ENCODE measurements at places on chromosomes 7 and 10.

DNA sequence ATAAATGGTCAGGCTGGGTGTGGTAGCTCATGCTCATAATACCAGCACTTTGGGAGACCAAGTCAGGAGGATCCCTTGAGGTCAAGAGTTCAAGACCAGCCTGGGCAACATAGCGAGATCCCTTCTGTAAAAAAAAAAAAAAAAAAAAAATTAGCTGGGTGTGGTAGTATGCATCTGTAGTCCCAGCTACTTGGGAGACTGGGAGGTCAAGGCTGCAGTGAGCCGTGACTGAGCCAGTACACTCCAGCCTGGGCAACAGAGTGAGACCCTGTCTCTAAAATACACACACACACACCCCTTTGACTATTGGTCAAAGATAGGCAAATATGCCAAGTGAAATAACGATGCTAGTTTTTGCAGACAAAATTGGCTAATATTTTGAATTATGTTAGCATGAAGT is 80.6 kb downstream of the IGF2BP3 start:
- DNase-seq = no peak

DNA sequence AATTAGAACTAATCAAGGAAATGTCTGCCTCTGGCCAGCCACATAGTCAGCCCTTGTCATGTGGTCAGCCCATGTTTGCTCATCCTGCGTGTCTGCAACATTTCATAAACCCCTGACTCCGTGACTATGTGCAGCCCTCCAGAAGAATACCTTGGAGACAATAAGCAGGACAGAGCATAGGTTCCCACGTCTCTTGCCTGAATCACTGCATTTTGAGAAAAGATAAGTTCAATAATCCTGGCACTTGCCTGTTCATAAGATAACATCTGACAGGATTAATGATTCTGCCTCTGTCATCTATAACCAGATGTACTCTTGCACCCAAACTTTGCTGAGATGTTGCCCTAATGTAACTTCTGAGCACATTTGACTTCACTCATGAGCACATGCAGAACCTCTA is 78.4 kb downstream of the AKR1D1 start:
- no peak for DNase-seq

DNA sequence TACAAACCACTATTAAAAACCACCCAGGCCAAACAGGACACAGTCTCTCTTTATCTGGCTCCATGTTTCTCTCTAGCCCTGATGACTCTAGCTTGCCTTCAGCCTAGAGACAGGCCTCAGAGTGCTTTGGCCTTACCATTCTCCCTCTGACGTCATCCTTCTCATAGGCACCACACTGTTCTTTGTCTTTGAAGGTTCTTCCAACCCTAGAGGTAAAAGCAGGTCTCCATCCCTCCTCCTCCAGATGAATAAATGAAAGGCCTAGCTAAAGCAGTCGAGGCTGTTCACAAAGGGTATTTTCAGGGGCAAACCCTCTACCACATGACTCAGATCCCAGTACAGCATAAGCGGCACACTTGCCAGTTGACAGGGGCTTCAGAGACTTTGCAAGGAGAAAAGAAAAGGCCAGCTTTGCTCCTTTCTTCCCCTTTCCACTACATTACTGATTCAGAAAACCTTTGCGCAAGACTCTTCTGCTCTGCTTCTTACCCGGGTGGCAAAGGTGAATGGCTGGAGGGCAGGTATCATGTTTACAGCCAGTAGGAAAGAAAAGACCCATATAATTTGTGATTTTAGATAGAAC is 14.8 kb downstream of the NFE2L3 start:
- DNase-seq = no peak

DNA sequence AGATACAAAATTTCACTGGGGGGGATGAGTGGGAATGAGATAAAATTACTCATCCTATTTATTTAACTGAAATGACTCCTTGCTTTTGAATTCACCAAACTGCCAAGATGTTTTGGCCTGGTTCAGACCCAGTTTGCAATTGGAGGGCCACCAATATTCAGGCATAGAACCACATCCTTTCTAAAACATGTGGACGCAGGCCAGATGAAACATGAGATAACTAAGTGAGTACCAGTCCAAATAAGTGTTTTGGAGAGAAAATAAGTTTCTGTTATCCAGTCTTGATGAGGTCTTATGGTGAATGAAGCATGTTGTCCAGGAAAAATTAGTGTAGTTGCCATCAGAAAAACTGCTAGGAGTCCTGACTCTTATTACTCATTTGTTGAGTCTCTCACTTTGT is 36.3 kb upstream of the PDK4 start:
- DNase-seq = peak; percentile 31

- peak; percentile 13 for DNase-seq
Measured at GRCh38 chr10:12041766-12042408, 722 bp downstream of the UPF2 start.

GRCh38 chr10:70320751-70321150 is 36.9 kb upstream of the NPFFR1 start:
- no peak for DNase-seq

DNA sequence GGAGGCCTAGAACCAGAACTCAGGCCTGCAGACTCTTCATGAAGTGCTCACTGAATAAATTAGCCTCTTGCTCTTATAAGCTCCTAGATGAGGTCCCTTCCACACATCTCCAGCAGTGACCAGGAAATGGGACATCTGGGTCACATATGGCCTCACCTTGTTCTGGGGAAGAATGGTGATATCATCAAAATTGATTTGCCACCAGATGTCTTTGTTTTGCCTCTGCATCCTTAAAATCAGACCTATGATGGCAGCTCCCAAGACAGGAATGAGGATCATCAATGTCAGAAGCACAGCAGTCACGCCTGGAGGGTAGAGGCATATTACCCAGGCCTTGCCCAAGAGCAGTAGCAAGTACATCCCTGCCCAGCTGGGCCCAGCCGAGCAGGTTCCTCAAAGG is 33.3 kb upstream of the ACSL5 start:
- DNase-seq = no peak

DNA sequence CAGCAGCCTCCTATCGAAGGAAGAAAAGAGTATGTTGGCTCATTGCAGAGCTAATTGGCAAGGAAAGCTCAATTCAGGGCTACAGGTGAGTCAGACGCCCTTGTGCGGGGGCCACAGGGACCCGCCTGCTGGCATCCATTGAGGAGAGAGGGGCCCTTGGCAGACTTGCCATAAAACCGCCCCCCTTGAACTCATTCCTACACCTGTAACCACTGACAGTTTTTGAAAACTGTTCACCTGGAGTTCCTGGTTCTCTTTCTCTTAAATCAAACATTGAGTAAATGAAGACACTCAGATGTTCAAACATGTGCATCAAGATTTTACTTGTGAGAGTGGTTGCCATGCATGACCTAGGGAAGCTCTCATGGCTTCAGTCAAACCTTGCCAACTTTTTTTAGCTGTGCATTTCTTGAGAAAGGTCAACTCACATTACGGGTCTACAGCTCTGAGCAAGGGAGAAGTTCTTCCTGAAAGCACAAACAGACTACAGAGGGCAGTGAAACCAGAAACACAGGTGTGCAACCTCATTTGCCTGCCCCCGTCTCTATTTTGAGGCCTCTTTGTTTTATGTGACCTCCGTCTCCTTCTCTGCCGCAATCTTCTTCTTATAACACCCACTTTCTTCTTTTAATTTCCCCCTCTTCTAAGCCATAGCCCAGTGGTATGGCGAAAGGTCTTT is 87.8 kb downstream of the TBXAS1 start:
- DNase-seq = no peak

DNA sequence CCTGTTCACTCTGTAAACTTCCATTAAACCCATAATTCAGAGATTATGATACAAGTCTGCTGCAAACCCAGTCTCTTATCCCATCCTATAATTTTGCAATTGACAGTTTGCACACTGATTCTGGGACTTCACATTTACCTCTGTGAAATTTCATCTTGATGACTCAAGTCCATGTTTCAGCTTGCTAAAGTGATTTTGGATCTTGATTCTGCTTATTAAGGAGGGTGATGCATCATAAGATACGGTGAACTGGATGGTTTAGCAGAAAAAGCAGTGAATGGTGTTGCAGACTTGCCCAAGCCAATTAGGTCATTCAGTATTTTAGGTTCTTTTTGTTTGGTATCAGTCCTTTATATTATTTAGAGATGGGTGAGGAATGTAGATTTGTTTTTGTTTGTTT is 125.5 kb upstream of the PODXL start:
- DNase-seq = no peak

DNA sequence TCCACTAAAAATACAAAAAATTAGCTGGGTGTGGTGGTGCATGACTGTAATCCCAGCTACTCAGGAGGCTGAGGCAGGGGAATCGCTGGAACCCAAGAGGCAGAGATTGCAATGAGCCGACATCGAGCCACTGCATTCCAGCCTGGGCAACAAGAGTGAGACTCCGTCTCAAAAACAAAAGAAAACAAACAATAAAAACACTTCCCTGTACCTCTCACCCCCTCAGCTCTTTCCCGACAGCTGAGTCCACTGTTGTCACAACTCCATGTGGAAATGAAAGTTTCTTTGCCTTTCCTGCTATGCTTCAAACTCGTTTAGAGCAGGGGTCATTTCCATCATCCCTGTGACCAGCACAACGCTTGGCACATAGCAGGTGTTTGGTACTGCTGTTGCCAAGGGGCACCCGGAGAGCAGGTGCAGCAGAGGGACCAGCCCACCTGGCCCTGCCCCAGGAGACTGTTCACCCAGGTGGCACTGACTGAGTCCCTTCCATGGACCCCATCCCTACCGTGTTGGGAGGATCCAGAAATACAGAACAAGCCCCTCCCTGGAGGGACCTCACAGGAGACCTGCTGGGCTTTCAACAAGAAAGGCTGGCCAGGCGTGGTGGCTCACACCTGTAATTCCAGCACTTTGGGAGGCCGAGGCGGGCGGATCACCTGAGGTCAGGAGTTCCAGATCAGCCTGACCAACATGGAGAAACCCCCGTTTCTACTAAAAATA is 4.9 kb downstream of the TMEM130 start:
- no peak for DNase-seq

- DNase-seq = no peak
Measured at GRCh38 chr10:113230011-113230610, 280.1 kb downstream of the TCF7L2 start.

GRCh38 chr10:83248106-83248631 is 891.1 kb upstream of the GHITM start:
- no peak for DNase-seq

DNA sequence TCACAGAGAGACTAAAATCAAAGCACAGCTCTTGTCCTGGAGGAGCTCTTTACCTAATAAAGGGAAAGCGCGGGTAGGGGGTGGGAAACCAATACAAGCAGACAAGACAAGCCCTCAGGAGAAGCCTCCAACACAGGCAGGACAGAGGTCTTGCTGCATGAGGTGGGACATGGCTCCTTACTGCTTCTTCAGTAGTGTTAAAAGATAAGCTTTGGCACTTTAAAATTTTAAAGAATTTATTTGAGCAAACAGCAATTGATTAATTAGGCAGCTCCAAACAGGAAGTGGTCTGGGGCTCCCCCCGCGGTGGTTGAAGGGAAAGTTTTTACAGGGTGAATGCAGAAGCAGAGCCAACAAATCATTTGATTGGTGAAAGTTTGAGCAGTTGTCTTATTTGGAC is 50.3 kb upstream of the MACC1 start:
- no peak for DNase-seq

- peak; percentile 86 for DNase-seq
Measured at GRCh38 chr7:136528329-136528728, 340.1 kb upstream of the CHRM2 start.

- peak; percentile 62 for DNase-seq
Measured at GRCh38 chr10:75187961-75188426, 22.6 kb upstream of the VDAC2 start.

DNA sequence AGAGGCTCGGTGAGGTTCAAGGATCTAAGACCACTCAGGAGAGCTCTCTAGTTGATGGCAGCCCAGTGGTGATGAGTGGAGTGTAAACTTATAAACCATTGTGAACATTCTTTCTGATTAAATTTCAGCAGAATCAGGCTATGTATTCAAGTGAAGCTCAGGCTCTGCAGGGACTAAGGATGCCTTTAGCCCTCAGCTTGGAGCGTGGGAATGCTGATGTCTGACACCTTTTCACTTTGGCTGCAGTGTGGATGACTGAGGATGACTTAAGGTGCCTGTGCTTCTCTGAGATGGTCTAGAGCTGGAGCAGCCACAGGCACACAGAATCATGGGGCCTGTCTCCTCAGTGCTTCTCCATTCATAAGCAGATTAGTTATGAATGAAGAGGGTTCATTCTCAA is 150.4 kb downstream of the SORCS3 start:
- DNase-seq = no peak

DNA sequence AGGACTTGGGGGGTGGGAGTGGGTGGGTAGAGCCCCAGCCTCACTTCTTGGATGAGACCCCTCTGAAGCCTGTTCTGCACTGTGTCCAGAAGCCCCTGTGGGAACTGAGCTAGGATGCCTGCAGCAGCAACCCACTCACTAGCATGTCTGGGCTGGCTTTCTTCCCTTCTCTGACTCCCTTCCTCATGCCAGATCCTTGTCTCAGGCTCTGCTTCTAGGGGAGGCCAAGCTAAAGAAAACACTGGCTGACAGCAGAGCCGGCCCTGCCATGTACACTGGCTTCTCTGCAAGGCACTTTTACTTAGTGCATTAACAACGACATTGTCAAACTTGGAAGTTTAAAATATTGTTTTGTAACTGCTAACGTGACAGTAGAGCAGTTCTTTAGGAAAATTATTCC is 50.2 kb downstream of the ARHGAP22 start:
- DNase-seq = no peak

DNA sequence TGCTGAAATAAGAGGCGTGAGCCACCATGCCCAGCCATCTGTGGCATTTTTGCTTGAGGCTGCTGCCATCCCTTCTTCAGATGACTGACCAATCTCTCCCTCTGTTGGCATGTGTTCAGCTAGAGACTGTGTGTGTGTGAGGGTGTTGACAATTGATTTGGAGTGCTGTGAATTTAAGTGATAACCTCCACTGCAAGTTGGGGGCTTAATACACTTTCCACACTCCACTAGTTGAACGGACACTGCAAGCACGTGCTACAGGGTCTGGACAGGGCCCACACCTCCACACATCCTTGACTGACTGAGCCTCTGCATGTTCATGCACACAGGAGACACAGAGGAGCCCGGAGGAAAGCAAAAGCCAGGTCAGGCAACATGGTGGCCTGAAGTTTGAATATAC is 51.3 kb downstream of the BRAF start:
- DNase-seq = no peak

DNA sequence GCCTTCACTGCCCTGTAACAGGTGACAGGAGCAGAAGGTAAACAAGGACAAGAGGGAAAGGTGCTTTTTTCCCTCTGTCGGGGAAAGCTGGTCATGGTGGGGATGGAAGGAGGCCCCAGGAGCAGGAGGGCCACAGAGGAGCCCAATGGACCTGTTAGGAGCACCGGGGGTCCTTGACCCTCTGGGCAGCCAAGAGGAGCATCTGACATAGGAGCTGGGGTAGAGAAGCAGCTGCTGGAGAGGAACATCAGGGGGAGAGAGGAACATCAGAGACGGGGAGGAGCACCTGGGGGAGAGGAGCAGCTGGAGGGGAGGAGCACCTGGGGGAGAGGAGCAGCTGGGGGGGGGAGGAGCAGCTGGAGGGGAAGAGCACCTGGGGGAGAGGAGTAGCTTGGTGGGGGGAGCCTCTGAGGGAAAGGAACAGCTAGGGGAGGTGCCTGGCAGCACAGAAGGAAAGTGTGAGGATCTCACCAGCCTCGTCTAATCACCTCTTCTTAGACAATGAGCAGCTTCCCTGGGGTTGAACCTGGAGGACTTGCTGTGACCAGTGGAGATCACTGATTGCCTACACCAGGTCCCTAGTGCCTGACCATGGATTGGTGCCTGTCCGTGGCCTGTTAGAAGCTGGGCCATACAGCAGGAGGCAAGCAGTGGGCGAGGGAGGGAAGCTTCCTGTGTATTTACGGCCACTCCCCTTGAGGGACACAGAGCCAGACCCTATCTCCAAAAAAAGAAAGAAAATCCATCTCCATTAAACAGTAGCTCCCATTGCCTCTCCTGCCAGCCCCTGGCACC is 37.6 kb downstream of the JAKMIP3 start:
- DNase-seq = no peak

All from fibroblast of skin of scalp (primary cell).